ENCODE measurements at places on chromosomes 4 and X.

DNA sequence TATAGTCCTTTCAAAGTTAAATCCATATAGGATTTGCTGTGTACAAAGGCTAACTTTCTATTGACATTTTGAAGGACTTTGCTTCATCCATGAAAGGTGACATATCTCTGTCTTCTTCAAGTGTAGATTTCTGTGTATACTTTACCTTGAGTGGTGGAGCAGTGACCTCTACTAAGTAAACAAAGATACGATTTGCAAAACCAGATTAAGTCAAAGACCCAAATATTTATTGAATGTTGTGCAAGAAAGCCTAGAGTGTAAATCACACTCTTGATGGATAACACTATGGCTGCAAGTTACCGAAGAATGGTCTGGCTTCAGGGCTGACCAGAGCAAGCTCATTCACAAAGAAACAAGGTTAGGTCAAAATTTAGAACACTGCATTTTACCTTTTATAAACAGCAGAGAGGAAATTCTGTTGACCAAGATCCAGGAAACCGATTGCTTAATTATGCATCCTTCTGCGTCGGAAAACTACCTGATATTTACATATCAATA lies 5.4 kb upstream of the FGG start:
- DNase-seq, result no peak

DNA sequence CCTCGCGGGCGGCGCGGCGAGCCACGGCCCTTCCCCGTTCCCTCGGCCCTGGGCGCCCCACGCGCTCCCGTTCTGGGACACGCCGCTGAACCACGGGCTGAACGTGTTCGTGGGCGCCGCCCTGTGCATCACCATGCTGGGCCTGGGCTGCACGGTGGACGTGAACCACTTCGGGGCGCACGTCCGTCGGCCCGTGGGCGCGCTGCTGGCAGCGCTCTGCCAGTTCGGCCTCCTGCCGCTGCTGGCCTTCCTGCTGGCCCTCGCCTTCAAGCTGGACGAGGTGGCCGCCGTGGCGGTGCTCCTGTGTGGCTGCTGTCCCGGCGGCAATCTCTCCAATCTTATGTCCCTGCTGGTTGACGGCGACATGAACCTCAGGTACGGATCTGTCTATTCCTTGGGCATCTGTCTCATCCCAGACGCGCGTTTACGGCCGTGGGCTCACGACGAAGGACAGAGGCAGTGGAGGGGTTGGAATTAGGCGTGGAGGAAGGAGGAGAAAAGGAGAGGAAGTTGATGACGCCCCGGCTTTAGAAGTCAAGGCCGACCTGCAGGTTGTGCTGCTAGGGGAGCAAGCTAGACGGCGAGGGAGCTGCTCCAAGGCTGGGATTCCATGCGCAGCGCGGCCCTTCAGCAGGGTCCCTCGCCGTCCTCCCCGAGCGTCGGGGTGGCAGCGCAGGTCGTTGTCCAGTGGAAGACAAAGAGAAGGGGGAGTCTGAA lies 792 bp downstream of the SLC10A4 start:
- no peak for DNase-seq

DNA sequence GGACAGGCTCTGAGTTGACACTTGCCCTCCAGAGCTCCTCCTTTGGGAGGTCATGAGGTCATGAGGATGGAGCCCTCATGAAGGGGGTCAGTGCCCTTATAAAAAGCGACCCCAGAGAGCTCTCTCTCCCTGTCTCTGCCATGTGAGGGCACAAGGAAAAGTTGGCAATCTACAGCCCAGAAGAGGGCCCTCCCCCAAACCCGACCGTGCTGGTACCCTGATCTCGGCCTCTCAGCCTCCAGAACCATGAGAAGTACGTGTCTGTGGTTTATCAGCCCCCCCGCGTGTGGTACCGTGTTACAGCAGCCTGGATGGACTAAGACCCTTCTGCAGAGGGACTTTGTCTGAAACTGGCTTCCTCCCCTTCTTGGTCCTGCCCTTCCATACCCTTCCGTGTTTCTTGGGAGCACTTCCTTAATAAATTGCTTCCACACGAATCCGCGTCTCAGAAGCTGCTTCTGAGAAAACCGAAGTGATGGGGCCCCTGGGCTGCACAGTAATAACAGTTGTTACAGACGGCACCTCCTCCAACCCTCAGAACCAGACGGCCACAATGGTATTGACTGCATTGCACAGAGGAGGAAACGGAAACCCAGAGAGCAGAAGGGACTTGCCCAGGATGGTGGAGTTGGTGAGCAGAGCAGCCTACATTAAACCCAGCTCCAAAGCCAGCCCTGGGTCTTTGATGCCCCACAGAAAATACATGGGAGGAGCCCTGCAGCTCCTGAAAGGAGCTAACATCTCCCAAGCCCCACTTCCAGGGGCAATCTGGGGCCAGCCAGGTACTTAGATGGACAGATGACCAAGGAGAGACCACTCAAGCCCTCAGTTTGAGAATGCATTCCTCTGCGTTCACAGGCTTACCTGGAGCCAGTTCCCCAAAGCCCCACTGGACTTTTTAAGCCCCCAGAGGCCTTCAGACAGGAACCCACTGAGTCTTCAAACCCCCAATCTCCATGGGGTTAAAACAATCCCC lies 242.7 kb downstream of the BCOR start:
- peak; percentile 48 for DNase-seq

DNA sequence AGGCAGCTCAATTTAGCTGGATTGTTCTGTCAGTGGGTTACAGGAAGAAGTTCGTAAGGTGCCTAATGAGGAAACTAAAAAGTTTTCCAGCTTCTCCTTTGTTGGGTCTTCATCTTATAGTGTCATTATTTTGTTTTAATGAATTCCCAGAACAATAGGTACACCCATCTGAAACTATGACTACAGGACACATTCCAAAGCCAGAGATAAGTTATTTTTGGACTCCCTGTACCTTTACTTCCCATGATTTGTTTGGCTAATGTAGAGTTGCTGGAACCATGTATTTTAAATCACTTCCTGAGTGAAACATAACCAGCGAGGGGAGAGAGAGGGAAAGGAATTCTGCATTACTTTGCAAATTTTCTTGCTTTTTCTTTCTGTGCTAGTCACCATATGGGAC lies 114.0 kb downstream of the CLCN5 start:
- no peak for DNase-seq

- DNase-seq, result no peak
These were observed 167.3 kb upstream of the LEF1 start for GRCh38 chr4:108336076-108336475.

GRCh38 chr4:141826260-141826659 lies 189.9 kb downstream of the IL15 start:
- no peak for DNase-seq

DNA sequence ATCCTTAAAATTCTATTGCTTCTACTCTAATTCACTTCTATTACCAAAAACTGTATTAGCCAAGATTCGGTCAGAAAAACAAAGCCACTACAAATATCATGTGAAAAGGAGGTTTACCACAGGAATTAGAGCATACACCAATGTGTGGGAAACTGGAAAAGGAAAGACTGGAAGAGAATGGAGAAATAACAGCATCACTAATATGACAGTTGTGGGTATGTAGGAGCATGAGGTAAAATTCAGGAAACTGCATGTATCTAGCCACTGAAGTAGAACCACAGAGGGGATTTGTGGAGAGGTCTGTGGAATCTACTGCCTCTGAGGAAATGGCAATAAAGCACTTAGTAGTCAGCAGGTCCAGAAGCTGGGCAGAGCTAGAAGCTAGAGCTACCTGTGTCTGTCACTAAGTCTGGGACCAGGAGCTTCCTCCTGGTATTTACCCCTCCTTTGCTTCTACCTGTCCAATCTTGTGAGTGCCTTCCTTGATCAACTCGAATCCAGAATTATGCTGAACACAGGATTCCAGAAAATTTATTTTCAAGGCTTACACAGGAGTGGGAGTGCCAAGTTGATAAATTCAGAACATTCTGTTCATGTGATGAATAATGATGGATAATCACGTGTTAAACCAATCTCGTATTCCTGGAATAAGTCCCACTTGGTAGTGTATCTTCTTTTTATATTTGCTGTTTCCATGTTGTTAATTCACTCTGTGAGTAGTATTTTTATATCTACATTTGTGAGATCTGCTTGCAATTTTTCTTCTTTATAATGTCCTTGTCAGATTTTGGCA lies 52.6 kb downstream of the NAF1 start:
- DNase-seq, result no peak

DNA sequence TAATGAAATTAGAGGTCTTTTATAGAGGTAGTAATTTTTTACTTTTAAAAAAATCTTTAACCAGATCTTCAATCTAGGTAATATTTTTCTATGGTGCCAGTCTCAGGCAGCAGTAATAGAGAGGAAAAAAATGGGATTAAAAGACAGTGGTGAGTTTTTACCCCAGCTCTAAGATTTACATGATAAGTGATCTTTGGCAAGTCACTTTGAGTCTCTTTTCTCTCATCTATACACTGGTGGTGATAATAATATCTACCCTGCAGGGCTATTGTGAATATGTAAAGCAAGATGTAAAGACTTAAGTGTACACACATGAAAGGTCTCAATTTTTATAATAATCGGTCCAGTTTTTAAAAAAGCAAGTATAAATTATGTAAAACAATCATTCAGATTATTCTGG lies 786.2 kb upstream of the POU3F4 start:
- DNase-seq, result no peak

- DNase-seq, result no peak
These were observed 27.0 kb downstream of the OTUD4 start for GRCh38 chr4:145153181-145153903.
